Brain (organoid and tissue), 16 donors: ENCODE measurements at places on chromosomes 16 and 17. TPM values are rescaled to one million over a fixed set of nuclear protein-coding genes. Genes with fewer than 3 reads are reported as not detected.

SPNS3 gene
- 0.41 TPM for polyA plus RNA-seq

FOXC2 gene
- 0.71 TPM for polyA plus RNA-seq

PIK3R6 gene
- 0.24 TPM for polyA plus RNA-seq

TBC1D3K gene
- polyA plus RNA-seq: not detected

PITPNM3 gene
- polyA plus RNA-seq: 6.5 TPM

LHX1 gene
- polyA plus RNA-seq: not detected

VKORC1 gene
- polyA plus RNA-seq: 131 TPM

ESRP2 gene
- polyA plus RNA-seq: 1.8 TPM

HS3ST3B1 gene
- polyA plus RNA-seq: 0.14 TPM

TEN1 gene
- polyA plus RNA-seq: 12.9 TPM

CALCOCO2 gene
- polyA plus RNA-seq: 104 TPM

AIPL1 gene
- not detected for polyA plus RNA-seq

ELMO3 gene
- polyA plus RNA-seq: 6.5 TPM

CMTM2 gene
- 0.32 TPM for polyA plus RNA-seq

DHRS7C gene
- 2.0 TPM for polyA plus RNA-seq

ABCA8 gene
- polyA plus RNA-seq: 6.1 TPM

CACNA1H gene
- 7.0 TPM for polyA plus RNA-seq

CTRL gene
- polyA plus RNA-seq: 1.0 TPM

TMEM235 gene
- 9.8 TPM for polyA plus RNA-seq

LGALS9B gene
- not detected for polyA plus RNA-seq

CDH11 gene
- 10.4 TPM for polyA plus RNA-seq

GPR139 gene
- polyA plus RNA-seq: 0.41 TPM

MINK1 gene
- polyA plus RNA-seq: 61.8 TPM

CAPNS2 gene
- not detected for polyA plus RNA-seq

NEUROD2 gene
- 8.1 TPM for polyA plus RNA-seq

RGS11 gene
- polyA plus RNA-seq: 8.3 TPM
